ENCODE measurements at places on chromosomes 2 and 18.

- DNase-seq = no peak
Measured at GRCh38 chr2:150557020-150557600, 69.6 kb upstream of the RND3 start.

- DNase-seq = no peak
Measured at GRCh38 chr2:95234286-95234785, 27.0 kb downstream of the ZNF892 start.

GRCh38 chr2:201858281-201859184, 52.2 kb downstream of the CDK15 start:
- no peak for DNase-seq

GRCh38 chr2:208491641-208492040, 85.0 kb downstream of the PTH2R start:
- no peak for DNase-seq

DNA sequence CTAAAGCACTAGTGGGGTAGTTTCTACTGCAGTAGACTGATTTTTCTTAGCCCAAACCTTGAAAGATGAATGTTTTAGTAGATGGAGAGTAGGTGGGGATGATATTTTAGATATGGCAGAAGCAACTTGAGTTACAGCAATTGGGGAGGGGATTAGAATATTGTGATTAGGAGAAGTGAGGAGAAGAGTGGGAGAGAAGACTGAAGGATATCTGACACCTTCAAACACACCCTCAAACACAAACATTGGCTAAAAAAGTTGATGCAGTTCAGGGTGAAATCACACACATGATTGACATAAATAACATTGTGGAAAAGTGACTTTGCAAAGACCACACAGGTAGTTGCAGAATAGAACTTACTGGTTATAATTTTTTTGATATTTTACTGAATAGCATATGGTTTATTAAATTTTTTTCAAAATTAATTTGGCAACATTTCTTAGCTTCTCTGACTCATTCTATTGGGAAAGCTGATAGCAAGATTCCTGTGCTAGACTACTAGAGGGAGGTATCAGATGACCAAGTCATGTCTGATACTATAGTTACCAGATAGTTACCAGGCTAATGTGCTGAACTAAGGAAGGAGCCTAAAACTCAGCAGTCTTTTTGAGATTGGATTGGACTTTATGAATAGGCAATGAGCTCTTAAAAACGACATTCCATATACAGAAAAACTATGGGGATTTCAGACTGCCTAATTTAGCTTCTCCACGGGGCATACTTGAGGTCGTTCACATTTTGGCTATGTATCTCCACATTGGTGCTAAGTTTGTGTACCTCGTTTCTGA, 73.0 kb downstream of the ACTR3 start:
- no peak for DNase-seq

DNA sequence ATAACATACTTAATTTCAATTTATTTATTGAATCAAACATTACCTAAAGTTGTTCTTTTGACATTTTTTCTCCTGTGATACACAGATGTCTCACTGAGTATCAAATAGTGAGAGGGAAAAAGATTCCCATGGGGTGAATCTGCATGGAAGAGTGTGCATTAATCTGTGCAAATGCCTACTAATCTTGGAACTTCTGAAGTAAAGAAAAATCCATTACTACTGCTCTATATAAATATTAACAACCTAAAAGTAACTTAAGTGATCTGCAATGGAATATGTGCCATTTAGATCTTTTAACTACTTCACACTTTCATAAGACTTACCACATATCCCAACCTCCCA, 125.5 kb downstream of the PLCL1 start:
- DNase-seq = no peak

DNA sequence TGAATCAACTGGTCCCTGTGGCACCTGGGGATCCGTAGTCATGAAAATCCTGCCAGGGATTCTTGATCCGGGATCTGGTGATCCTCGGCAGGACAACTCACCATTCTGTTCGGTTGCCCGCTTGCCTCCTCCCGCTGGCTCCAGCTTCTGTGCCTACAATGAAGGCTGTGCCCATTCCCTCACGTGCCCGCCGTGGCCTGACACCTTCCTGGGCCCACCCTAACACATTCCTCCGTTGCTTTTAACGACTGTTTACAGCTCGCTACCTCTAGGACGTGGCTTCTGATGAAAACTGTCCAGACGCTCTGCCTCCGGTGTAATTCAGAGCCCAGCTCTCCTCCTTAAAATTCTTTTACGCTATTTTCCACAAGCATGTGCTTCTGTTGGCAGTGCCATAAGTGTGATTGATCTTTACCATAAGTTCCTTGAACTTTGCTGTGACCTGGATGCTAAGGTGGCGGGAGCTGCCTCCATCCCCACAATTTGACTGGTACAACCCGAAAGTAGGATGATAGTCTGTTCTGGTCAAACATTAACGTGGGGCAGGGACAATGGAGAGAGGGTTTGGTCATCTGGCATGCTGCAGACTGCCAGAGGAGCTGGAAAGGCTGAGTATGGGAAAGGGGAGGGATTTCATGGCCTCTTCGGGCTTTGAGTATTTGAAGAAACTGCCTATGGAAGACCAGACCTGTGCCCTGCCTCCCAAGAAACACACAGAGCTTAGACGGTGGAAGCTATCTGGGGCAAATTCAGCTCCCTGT, 206.8 kb upstream of the TNP1 start:
- no peak for DNase-seq

DNA sequence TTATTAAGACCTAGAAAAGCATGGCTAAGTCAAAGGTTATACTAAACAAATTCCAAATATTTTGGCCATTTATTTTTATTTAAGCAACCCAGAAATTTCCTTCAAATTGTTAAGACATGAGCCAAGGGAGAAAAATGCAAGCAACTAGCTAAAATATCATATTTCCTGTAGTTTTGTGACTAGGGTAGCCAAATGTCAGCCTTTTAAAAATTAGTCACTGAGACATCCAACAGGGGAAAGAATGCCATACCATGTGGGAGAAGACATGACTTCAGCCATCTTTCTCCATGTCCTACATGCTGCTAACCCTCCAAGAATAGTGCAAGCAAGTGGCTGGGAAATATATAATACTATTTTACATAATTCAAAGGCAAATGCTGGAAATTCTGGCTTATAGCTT, 197.9 kb downstream of the DSEL start:
- DNase-seq = no peak

- no peak for DNase-seq
Measured at GRCh38 chr2:29481313-29481712, 366.1 kb downstream of the CLIP4 start.

GRCh38 chr2:58866527-58866926, 625.4 kb upstream of the FANCL start:
- DNase-seq = no peak

- no peak for DNase-seq
Measured at GRCh38 chr2:112195950-112196349, 57.8 kb downstream of the FBLN7 start.

Measured in DMS 273 treated with DMSO at 0.1 percent for 48 hours (cell line).